Left forelimb (tissue), 1 donor: ENCODE measurements at places on chromosomes 7 and 10.
A peak's percentile ranks its signal among the peaks of the same experiment; 100 is the strongest.

- DNase-seq = no peak
Measured at GRCh38 chr7:93817526-93817925, 73.0 kb downstream of the TFPI2 start.

- peak; percentile 76 for DNase-seq
Measured at GRCh38 chr7:77315182-77315591, 101.0 kb downstream of the GSAP start.

DNA sequence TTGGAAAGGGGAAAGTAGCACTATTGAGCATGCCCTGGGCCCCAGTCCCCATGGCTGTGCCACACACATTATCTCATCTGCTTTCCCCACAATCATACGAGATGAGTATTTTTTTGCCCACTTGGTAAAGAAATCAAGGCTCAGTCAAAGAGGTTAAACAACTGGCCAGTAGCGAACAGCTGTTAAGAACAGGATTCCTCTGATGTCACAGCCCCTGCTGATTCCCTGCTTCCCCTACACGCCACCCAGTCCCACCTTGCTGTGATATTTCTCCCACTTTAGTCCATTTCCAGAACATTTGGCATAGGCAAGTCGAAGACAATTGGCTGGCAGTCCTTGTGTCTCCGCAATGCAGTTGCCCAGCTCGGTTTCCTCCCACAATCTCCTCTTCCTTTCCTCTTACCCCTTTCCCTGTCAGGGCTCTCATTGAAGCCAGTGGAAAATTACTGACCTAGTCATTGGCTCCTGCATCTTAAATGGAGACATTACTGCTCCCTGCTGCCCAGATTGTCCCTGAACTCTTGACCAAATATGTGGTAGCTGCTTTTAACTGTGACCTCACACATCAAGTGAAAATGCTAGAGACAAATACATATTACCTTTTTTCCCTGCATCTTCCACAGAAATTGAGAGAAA is 56.5 kb upstream of the EEPD1 start:
- DNase-seq = no peak

- peak; percentile 30 for DNase-seq
Measured at GRCh38 chr10:130224228-130224627, 88.0 kb downstream of the GLRX3 start.

DNA sequence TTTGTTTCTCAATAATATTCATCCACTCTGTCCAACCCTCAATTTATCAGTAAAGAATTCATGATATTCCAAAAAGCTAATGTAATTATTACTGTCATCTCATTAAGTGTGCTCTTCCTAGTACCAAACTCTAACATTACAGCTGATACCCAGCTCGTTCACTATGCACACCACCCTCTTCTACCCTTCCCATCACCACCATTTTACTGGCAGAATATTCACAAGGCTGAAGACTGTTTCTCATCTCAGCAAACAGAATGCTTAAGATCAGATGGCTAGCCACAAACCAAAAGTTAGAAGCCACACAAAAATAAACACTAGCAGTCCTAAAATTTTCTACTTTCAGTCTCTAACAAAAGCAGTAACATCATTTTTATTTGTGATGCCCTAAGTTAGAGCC is 121.5 kb downstream of the SRPK2 start:
- DNase-seq = no peak

DNA sequence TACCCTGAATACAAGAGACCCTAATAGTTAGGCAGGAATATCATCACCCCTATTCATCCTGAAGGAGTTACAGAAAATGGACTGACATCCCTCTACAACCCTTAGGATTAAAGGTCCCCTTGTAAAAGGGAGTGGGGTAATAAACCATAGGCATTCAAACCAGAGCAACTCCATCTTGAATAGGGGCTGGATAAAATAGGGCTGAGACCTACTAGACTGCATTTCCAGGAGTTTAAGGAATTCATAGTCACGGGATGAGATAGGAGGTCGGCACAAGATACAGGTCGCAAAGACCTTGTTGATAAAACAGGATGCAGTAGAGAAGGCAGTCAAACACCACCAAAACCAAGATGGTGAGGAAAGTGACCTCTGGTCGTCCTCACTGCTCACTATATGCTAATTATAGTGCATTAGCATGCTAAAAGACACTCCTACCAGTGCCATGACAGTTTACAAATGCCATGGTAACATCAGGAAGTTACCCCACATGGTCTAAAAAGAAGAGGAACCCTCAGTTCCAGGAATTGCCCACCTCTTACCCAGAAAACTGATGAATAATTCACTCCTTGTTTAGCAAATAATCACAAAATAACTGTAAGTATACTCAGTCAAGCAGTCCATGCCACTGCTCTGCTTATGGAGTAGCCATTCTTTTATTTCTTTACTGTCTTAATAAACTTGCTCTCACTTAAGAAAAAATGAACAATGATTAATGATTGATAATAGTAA is 37.2 kb downstream of the CUBN start:
- DNase-seq = no peak

GRCh38 chr7:92072708-92073107 is 61.6 kb downstream of the CYP51A1 start:
- no peak for DNase-seq

DNA sequence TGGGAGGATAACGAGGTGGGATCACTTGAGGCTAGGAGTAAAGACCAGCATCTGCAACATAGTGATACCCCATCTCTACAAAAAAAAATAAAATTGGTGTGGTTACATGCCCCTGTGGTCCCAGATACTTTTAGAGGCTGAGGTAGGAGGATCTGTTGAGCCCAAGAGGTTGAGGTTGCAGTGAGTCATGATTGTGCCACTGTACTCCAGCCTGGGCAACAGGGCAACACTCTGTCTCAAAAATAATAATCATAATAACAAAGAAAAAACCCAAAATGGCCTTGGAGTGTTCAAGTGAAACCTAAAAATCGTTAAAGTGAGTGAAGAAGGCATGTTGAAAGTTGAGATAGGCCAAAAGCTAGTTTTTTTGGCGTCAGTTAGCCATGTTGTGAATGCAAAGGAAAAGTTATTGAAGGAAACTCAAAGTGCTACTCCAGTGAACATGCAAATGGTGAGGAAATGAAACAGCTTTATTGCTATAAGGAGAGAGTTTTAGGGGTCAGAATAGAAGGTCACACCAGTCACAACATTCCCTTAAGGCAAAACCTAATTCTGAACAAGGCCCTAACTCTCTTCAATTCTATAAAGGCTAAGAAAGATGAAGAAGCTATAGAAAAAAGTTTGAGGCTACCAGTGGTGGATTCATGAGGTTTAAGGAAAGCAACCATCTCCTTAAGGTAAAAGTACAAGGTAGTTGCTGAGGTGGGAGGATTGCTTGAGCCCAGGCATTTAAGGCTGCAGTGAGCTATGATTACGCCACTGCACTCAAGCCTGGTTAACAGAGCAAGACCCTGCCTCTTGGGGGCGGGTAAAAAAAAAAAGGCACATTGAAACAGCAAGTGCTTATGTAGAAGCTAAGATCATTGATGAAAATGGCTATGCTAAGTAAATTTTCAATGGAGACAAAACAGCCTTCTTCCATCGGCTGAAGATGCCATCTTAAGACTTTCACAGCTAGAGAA is 45.4 kb upstream of the STOX1 start:
- no peak for DNase-seq

GRCh38 chr7:17401791-17402627 is 103.6 kb downstream of the AHR start:
- DNase-seq = no peak

- DNase-seq = no peak
Measured at GRCh38 chr10:9102026-9102425, 1047.5 kb downstream of the GATA3 start.

DNA sequence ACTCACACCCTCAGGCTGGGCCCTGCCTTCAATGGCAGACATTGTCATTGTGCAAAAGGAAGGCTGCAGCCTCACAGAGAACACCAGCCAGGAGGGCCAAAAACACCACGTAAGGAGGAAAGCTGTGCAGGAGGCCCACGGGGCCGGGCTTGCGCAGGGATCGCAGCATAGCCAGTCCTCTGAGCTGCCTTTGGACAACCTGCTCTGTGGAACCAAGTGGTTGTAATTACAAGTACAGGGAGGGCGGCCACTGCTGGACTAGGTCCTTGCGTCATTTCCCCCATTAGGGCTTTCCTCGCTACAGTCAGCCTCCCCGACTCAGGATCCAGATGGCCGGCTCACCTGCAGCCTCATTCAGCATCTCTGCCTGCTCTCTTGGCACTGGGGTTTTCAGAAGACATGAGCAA is 66.9 kb downstream of the FAM53B start:
- no peak for DNase-seq

- no peak for DNase-seq
Measured at GRCh38 chr7:22860784-22861482, 38.3 kb upstream of the TOMM7 start.

DNA sequence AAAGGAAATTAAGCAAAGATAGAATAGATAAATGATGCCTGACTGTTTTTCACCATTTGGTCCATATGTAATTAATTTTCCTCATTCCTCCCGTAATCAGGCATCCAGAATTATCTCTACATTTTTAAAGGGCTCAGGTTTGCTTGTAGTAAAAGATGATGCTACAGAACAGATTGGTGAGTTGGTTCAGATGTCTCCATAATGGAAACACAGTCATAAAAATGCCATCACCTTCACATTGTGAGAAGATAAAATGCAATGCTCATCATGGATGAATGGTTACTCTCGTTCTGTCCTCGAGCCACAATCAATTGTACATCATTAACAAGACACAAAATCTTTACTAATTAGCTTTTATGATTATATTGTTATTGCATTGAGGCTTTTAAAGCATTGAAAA is 64.9 kb upstream of the CELF2 start:
- no peak for DNase-seq
